Stimulated activated CD4-positive, alpha-beta T cell treated with anti-CD3 and anti-CD28 coated beads, Interleukin-15, amount 100 ng/mL, for 48 hours (primary cell): ENCODE measurements at places on chromosomes 1 and 21.
A peak's percentile ranks its signal among the peaks of the same experiment; 100 is the strongest.

DNA sequence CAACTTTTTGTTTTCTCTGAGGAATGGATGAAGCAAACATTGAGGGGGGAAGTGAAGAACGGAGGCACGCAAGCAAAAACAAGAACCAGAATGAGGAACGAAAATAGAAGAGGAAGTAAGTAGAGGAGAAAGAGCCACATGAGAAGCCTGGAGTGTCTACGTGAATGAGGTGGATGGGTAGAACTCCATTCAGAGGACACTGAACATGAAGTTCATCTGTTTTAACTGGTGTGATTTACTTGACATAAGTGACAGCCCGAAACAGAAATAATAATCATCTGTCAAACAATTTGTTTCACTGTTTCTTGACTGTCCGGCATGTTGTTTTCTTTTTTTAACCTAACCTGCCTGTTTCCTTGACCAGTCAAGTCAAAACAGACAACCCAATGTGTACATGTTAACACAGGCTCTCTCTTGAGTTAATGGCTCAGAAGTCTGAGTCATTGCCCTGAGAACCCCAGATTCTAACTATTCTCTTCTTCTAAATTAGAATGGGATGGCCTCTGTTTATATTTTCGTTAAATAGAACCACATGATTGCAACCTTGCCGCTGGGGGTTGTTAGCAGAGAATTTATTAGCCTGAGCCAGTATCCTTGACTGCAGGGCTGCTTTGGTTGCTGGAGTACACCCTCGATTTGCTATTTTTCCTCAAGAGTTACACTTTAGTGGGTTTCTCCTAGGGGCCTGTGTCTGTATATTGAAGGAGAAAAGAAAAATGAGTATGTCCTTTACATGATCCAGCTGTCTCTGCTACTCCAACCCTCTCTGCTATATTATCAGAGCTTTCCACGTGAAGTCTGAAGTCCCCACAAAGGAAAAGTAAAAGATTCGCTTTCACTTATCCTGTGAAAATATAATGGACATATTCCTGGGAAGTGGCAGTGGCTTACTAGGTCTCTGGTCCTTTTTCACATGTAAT, 151.7 kb downstream of the ZC3H11B start:
- no peak for DNase-seq

- no peak for DNase-seq
These were observed 41.6 kb upstream of the APOBEC4 start for GRCh38 chr1:183694755-183695154.

DNA sequence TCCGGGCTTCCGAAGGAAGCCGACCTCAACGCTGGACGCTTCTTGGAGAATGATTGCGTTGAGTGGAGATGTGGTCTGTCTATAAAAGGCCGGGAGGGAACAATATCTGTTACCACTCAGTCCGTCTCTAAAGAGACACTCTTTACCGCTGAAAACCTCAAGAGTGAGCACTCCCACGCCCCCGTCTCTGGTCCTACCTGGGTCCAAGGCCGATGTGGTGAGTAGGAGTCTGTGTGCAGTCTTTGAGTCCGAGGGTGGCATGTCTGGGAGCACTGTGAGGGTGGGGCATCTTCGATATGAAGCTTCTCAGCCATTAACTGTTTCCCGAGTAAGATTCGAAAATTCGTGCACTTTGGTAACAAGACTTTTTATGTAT, 576 bp downstream of the ZFP69 start:
- no peak for DNase-seq

- DNase-seq: no peak
These were observed 12.7 kb upstream of the TSNAX start for GRCh38 chr1:231515748-231516147.

DNA sequence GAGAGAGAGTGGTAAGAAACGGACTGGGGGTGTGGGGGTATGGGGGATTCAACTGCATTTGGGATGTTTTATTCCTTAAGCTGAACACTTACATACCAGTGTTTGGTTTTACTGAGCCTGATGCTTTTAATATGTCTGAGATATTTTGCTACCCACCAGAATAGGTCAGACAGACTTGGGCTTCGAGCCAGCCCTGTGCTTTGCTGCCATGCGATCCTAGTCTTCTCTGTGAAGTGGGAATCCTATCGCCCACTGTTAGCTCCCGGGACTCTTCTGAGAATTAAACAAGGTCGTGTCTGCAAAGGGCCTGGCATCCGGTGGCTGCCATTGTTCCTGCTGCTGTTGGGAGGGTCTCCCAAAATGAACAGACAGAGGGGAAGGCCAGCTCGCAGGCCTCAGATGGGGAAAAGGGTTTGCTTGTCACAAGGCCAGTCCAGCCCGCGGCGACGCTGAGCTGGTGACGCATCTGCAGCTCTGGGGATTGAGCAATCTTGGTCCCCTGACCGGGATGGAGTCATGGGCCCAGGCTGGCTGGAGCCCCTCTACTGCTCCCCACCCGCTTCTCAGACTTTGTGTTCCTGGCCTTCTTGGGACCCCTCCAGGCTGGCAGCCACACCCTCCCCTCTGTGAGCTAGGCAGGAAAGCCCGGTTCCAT, 26.9 kb upstream of the ECE1 start:
- no peak for DNase-seq

- DNase-seq: no peak
These were observed 31.3 kb downstream of the CBR1 start for GRCh38 chr21:36100971-36101641.

DNA sequence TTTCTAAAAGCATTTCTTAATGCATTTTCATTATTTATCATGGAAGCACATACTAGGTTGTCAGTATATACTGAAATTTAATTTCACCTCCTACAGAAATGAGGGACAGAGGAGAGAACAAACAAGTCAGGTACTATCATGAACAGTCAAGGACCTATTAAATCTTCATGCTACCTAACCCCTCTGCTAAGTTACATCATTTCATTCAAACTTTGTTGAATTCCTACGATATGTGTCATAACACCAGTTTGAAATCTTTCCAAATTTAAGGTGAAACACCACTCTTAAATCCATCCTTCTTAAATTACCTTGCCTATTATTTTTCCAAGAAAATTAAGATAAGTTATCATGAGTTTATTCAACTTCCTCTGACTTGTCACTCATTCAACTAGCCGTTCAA, 78.9 kb downstream of the DENND1B start:
- no peak for DNase-seq

DNA sequence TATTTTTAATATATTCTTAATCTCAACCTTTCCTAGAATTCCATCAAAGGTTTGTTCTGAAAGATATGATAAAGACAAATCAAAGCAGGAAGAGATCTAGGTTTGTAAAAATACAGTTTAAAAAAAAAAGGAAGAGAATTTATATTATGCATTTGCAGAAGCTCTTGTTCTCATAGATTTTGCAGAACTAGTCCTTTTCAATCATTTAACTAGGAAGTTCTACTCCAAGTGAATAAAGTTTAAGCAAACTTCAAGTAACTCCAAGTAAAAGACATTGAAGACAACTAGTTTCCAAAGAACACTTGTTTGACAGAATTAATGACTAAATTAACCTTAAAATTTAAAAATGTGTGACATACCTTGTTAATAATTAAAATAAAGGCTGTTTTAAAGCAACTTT, 55.9 kb downstream of the HNRNPR start:
- DNase-seq: no peak

DNA sequence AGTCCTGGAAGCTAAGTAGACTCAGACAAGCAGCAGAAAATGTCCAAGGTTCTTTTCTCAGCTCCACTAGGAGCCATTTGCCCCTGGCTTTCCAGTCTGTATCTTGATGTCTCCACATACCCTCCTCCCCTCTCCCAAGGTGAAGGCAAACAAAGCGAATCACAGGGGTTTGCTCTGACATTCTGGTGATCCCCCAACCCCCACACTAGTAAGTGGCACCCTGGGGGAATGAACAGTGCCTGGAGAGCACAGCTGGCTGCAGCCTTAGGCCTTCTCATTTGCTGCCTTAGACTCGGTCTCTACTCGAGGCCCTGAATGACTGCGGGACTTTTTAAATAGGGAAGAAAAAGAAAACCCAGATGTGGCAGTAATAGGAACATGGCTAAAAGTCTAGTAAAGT, 15.3 kb downstream of the ERI3 start:
- no peak for DNase-seq

DNA sequence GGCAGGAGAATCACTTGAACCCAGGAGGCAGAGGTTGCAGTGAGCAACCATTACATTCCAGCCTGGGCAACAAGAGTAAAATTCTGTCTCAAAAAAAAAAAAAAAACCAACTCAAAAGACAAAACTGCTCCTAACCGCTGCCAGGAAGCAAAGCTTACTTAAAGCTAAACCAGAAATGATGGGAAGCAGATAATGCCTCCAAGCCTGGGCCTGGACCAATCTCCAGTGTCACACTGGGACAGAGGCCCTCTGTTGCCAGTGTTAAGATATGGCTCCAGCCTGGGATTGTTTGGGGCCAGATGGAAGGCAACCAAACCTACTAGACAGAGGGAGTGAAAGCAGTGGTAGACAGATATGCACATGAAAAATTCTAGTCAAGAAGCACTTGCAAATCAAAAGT, 36.9 kb downstream of the NSL1 start:
- DNase-seq: no peak

DNA sequence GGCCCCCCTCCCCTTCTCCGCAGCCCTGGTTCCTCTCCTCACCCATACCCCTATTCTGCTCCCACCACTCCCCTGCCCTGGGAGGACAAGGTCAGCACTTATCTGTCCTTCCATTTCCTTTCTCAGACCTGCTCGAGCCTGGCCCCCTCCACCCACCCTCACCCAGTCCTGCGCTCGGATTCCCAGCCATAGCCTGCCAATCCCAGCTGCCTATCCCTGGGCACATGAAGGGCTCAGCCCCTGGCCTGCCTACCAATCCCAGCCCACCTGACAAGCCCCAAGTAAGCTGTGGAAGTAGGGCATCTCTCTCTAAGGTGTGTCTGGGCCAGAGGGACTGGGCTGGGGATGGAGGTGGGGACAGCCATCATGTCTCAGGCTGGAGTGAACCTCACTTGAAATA, 5.4 kb downstream of the BLACAT1 start:
- DNase-seq: no peak

GRCh38 chr1:180428782-180429695, 73.3 kb downstream of the ACBD6 start:
- DNase-seq: no peak

DNA sequence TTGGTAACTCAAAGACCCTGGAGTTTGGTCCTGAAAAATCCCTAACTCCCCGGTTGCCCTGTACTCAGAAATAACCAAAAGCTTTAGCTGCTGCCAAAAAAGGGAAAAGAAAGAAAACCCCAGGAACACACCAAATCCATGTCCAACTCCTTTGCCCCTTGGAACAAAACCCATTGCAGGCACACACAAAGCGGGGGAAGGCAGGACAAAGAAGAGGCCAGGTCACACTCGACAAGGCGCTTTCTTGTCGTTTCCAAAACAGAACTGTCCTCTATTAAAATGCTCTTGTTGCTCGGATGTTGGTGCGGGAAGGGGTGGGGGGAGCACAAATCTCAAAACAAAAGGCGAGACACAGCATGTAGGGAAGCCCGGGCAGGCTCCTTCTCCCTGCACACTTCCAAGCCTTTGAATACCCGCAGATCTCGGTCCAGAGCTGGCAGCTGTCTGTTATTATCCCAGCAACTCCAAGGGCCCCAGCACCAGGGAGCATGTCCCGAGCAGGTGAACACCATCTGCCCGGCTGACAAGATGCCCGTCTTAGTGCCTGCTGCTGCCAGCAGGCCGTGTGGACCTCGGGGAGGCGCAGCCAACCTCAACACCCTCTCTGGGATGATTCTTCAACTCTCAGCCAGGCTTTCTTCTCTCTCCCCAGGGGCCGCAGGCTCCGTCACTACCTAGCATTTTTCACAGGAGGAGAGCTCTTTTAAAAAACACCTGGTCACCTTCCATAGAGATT, 96.4 kb downstream of the SSBP3 start:
- DNase-seq: no peak

GRCh38 chr21:39805983-39806382, 61.0 kb downstream of the IGSF5 start:
- DNase-seq: no peak

DNA sequence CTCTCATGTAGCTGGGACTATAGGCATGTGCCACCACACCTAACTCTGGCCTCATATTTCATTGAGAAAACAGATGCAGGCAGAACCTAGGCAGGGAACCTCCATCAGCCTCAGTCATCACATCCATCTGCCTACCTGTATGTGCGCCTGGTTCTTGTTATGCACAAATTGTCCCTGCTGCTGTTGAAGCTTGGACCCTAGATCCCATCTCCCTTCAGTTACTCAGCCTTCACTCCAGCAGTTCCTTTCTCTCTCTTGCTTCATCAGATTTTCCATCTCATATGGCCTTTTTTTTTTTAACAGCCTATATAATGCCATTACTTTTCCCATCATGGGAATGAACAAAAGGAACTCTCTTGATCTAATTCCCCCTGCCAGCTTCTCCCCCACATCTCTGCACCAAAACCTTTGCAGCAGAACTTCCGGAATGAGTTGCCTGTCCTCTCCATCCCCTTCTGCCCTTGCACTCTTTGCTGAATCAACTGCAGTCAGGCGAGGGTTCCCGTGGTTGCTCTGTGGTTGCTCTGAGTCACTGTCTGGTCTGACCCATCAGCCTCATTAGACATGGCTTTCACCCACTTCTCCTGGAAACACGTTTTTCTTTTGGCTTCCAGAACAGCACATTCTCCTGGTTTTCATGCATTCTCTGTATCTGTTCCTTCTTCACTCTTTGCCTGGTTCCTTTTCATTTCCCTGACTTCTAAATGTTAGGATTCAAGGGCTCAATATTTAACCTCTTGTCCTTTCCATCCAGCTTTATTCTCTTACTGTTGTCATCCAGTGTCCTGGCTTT, 41.5 kb downstream of the UBE4B start:
- DNase-seq: peak; percentile 64

DNA sequence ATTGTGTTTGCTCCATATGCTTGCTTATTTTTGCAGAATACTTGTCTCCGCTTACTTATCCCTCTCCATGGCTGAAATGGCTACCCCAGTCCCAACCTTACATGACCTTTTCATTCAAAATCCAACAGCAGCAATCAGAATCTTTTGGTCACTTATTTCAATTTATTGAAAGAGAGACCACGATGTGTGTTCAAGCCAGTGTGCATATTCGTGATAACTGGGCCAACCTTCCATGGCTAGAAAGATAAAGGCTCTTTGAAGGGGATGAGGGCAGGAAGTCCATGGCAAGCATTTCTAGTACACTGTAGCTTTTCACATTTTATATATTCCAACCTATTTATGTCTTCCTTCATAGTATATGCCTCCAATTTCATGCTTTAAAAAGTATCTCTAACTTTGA, 23.1 kb downstream of the HSD11B1 start:
- no peak for DNase-seq

DNA sequence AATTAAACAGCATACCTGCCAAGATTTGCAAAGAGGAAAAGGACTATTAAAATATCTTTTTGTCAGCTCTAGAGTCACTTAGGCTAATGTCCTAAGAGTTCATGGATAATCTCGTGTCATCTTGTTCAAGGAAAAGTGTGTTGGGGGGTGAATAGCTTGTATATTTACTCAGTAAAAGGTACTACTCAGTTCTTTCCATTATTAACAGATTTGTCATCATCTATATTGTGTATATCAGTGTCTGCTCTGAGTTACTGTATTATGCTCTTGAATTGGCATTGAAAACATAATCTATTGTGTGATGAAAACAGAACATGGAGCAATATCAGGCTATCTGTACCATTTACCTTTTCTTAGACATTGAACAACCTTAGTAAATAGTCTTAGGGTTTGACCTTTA, 41.9 kb downstream of the SMG7 start:
- DNase-seq: no peak
